Epithelial cell of alveolus of lung (primary cell): ENCODE measurements at places on chromosomes 11 and 22. TPM values are rescaled to one million over a fixed set of nuclear protein-coding genes. Genes with fewer than 3 reads are reported as not detected.

The OR4C45 gene
- not detected in 2 replicates for total RNA-seq

The OR5L1 gene
- total RNA-seq: not detected in 2 replicates

The HOATZ gene
- total RNA-seq: under 0.01 TPM in 1 of 2 replicates, not detected in the other

The UBASH3B gene
- total RNA-seq: 12.8 and 22.9 TPM in 2 replicates

The OR52A5 gene
- not detected in 2 replicates for total RNA-seq

The DKK3 gene
- total RNA-seq: 231 and 338 TPM in 2 replicates

The CALCB gene
- not detected in 2 replicates for total RNA-seq

The PTPRCAP gene
- total RNA-seq: 1.9 TPM in 1 of 2 replicates, not detected in the other

The GALNT18 gene
- 0.96 and 5.7 TPM in 2 replicates for total RNA-seq

The DNAJB7 gene
- not detected in 2 replicates for total RNA-seq

The NRXN2 gene
- total RNA-seq: not detected in 2 replicates

The TMPRSS4 gene
- total RNA-seq: not detected in 2 replicates

The UPK3A gene
- not detected in 2 replicates for total RNA-seq

The OR5L2 gene
- not detected in 2 replicates for total RNA-seq

The IGLL1 gene
- total RNA-seq: not detected in 2 replicates

The ADORA2A gene
- total RNA-seq: 0.26 and 7.0 TPM in 2 replicates

The SLC43A3 gene
- total RNA-seq: 54.6 and 115 TPM in 2 replicates

The RNF215 gene
- total RNA-seq: 23.7 and 24.6 TPM in 2 replicates

The VPREB1 gene
- total RNA-seq: not detected in 2 replicates

The DUSP8 gene
- under 0.01 and 2.2 TPM in 2 replicates for total RNA-seq

The TSGA10IP gene
- not detected in 2 replicates for total RNA-seq

The OR52H1 gene
- total RNA-seq: 0.16 TPM in 1 of 2 replicates, not detected in the other

The PATE2 gene
- total RNA-seq: not detected in 2 replicates

The DGCR6 gene
- total RNA-seq: 0.52 and 3.7 TPM in 2 replicates

The B3GAT1 gene
- total RNA-seq: not detected in 2 replicates

The CSRP3 gene
- not detected in 2 replicates for total RNA-seq

The MS4A3 gene
- total RNA-seq: not detected in 2 replicates

The OR4D5 gene
- not detected in 2 replicates for total RNA-seq

The SLC22A25 gene
- not detected in 2 replicates for total RNA-seq

The OR52I1 gene
- not detected in 2 replicates for total RNA-seq

The RIMBP3C gene
- total RNA-seq: under 0.01 TPM in 2 replicates

The KLHL35 gene
- 2.5 and 2.6 TPM in 2 replicates for total RNA-seq

The ACTN3 gene
- total RNA-seq: 3.3 TPM in 1 of 2 replicates, not detected in the other

The HORMAD2 gene
- total RNA-seq: not detected in 2 replicates

The HEPN1 gene
- total RNA-seq: not detected in 2 replicates

The USH1C gene
- not detected in 2 replicates for total RNA-seq

The USP28 gene
- 20.6 and 23.6 TPM in 2 replicates for total RNA-seq

The SCGB1A1 gene
- not detected in 2 replicates for total RNA-seq

The DRD4 gene
- total RNA-seq: not detected in 2 replicates

The CNTF gene
- 0.13 and 2.4 TPM in 2 replicates for total RNA-seq

The MIAT gene
- 0.39 and 0.80 TPM in 2 replicates for total RNA-seq

The WBP2NL gene
- total RNA-seq: 0.72 TPM in 1 of 2 replicates, not detected in the other

The SGSM1 gene
- not detected in 2 replicates for total RNA-seq

The BCR gene
- 26.1 and 47.5 TPM in 2 replicates for total RNA-seq
